Astrocyte of the hippocampus (primary cell): ENCODE measurements at places on chromosomes 12 and 14.
A peak's percentile ranks its signal among the peaks of the same experiment; 100 is the strongest.

- DNase-seq: no peak
Measured at GRCh38 chr14:82046512-82047226, 513.0 kb upstream of the SEL1L start.

GRCh38 chr12:6970096-6970527 is 352 bp downstream of the PHB2 start:
- no peak for DNase-seq

DNA sequence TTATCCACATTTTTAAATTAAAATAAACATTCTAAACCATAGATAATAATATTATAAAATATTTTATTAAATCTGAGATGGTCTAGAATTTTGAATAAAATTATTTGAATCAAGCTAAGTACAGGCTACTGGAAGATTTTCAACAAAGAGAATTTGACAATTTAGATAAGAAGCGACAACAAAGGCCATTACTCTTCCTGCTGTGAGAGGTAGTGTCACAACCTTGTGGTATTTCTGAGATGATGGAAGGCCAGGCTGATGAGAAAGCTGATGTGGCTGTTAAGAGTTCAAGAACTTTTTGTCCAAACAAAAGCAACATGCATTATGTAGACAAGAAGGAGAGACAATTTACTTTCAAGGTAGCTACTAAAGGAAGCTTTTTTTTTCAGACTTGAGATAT is 43.7 kb upstream of the CNTN1 start:
- no peak for DNase-seq

GRCh38 chr14:64708148-64709004 is 4.2 kb downstream of the PLEKHG3 start:
- peak; percentile 62 for DNase-seq

- DNase-seq: no peak
Measured at GRCh38 chr12:95834572-95834971, 24.2 kb upstream of the SNRPF start.

- DNase-seq: no peak
Measured at GRCh38 chr14:24595073-24595808, 14.2 kb downstream of the GZMH start.

DNA sequence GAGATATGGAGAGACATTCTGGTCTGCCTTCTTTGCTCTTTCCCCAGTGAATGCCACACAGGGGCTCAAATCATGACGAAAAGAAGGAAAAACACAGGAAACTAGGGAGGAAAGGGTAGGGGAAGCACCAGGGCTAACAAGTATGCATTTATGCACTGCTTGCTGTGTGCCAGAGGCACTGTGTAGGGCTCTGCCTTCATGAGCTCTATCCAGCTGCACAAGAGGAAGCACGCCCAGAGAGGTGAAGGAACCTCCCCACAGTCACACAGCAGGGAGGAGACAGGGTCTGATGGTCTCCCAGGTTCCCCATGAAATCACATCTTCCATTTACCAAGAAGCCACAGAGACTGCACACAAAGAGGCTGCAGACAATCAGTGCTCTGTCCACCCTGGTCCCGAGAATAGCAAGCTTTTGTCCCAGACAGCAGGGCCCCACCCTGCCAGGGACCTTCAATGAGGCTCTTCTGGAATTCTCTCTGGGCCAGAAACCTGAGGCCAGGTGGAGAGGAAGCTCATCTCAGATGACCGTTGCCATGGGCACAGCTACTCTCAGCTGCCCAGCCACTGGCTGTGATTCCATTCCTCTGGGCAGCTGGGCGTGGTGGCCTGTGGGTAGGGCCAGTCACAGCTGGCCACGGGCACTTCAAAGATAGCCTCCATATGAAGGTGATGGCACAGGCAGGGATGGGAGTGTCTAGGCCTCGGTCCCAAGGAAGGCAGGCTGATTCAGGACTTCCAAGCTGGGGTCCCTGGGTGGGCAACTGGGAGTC is 7.3 kb upstream of the TRPV4 start:
- no peak for DNase-seq

DNA sequence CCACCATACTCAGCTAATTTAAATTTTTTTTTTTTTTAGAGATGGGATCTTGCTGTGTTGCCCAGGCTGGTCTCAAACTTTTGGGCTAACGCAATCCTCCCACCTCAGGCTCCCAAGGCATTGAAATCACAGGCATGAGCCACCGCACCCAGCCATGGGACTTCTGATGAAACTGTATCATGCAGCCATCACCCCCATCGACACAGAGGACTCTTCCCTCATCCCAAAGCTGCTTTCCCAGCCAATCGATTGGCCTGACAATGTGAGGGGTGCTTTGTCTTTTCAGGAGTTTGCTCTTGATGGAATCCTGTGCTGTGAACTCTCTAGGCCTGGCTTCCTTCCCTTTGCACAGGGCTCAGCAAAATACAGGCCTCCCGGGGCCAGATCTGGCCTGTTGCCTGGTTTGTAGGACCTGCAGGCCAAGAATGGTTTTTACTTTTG is 59.6 kb upstream of the NCOR2 start:
- DNase-seq: peak; percentile 63

- DNase-seq: no peak
Measured at GRCh38 chr12:92900941-92901340, 28.2 kb downstream of the EEA1 start.

GRCh38 chr12:52372216-52373154 is 5.2 kb upstream of the KRT85 start:
- peak; percentile 95 for DNase-seq

DNA sequence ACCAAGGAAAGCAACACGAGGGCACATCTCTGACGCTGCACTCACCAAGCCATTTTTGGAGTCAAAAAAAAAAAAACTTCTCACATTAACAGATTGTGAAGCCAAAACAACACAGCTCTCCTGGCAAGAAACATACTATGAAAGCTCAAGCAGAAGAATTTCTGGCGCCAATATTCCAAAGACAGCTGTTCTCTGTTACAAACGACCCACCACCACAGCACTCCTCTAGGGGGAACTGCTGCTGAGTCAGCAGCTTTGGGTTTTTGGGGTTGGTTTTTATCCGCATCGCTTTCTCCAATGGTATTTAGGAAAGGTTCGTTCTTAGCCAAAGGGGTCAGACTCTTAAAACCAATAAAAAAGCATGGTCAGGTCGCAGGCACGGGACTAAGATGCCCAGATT is 379.4 kb downstream of the RPS29 start:
- no peak for DNase-seq

DNA sequence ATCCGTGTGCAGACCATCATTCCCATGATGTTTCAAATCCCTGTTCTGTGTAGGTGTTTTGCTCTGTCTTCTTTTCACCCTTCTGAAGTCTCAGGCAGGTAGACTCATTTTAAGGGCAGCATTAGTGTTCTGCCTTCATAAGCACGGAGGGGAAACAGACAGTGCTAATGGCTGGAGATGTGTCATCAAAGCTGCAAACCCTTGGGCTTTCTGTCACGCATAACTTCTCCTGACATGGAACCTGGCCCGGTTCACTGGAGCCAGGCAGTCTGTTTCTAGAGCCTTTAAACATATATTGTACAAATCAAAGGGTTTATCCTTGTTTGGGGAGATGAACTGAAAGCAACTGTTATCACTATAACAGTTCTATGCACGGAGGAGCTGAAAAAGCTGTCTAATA is 141.4 kb downstream of the TMEM132D start:
- DNase-seq: no peak

- DNase-seq: peak; percentile 77
Measured at GRCh38 chr12:25615119-25615518, 62.0 kb upstream of the LMNTD1 start.

DNA sequence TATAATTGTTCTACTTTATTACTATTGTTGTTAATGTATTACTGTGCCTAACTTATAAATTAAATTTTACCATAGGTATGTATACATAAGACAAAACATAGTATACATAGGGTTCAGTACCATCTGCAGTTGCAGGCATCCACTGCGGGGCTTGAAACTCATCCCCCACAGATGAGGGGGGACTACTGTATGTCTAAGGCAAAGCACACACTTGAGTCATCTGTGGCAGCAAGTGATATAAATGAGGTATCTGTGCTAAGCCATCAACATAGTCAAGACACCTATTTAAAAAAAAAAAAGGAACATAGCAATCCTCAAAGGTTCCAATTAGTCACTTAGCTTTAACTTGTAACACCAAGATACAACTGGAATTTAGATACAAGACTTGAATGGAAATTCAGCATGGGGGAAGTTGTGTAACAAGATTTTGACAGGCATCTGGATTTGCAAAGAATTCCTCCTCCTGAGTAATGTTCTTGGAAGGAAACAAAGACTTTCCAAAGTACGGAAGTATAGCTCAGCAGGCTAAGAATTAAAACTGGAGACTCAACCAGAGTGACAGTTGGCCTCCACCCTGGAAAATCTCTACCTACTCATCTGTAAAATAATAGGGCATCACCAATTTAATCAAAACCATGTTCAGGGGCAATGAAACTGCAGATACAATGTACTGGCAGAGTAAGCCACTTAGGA is 14.9 kb downstream of the DCAF5 start:
- peak; percentile 81 for DNase-seq

DNA sequence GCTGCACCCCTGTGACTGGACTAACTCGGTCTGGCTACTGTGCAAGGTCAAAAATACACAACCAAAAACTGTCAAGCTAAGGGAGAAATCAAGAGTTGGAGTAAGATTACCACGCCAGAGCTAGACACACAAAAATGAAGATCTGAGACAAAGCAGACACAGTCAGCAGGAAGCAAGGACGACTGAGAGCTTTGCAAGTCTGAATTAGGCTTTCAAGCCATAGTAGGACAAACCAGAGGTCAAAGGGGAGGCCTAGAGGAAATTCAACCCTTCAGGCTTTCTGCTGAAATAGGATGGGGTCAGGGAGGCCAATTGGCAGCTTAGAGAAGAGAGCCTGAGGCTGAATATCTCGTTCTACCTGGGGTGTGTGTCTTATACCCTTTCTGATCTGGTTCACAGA is 117.3 kb downstream of the LLPH start:
- DNase-seq: no peak

DNA sequence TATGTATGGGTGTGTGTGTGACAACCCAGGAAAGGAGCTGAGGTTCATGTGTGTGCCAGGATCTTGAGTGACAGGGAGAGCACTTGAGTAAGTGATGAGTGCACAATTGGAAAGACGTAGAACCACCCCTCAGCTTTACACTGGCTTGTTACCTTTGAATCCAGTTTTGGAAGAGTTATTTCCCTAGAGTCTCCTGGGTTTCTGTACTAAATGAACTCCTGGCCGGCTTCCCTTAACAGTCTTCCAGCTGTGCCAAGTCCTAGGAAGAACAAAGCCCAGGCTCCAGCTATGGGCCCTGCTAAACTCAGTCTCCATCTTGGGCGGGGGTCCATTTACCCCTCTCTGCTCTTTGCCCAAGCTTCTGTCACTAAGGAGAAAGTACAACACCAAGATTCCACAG is 19.7 kb upstream of the NR1H4 start:
- DNase-seq: peak; percentile 11

GRCh38 chr12:74741112-74741511 is 203.5 kb downstream of the ATXN7L3B start:
- no peak for DNase-seq

DNA sequence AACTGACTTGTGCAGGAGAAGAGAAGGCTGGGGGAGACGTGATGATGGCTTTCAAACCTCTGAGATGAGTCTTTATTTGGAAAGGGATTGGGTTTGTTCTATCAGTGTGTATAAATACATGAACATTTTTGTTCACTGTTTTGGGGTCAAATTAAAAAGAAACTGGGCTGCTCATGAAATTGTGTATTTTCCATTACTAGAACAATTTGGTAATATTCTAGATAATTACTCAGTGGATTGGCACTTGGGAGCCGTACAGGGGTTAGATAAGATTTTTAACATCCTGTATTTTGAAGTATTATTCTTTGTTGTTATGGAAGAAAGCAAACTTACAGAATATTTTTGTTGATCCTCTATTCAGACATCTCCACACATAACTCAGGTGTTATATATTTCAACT is 340.6 kb downstream of the PRKD1 start:
- DNase-seq: no peak

GRCh38 chr12:129312048-129312447 is 458.8 kb downstream of the GLT1D1 start:
- peak; percentile 50 for DNase-seq

GRCh38 chr12:94207849-94208621 is 59.7 kb downstream of the PLXNC1 start:
- peak; percentile 23 for DNase-seq
